ENCODE measurements at places on chromosomes 12 and 14.

DNA sequence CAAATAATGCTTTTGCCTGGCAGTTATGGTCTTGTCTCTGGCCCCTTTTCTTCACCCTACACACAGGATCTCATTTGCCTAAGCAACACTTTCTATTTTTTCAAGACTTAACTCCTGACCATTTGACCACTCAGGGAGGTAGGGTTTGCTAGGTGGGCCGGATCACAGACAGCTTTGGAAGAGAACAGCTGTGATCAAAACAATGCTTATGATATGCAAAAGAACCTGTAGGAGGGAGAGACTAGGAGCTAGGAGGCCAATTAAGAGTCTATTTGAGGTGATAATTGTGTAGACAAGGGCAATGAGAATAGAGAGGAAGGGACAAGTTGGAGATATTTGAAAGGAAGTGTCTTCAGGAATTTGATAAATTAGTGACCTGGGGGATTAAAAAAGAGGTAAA, 12.3 kb upstream of the DACT1 start:
- DNase-seq: no peak

- DNase-seq: no peak
These were observed 28.3 kb downstream of the ETV6 start for GRCh38 chr12:11677752-11678151.

- no peak for DNase-seq
These were observed 23.0 kb upstream of the REP15 start for GRCh38 chr12:27673101-27673718.

DNA sequence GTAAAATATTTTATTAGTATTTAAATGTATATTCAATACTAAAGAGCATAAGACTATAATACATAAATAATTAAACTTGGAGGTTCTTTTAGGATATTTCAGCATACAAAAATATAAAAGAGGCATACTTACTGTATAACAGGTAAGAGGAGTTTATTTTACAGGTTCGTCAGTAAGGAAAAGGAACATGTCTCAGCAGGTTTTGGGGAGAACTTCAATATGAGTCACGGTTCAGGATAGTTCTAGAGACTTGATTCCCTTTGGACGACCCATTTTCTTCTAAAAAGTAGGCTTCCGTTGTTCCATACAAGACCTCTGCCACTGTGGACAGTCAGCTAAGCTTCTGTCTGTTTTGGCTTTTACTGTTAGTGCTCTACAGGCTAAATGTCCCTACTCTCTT, 181.1 kb downstream of the ALX1 start:
- no peak for DNase-seq

- no peak for DNase-seq
These were observed 12.3 kb upstream of the GLT1D1 start for GRCh38 chr12:128840862-128841468.

- no peak for DNase-seq
These were observed 97.6 kb downstream of the FGD4 start for GRCh38 chr12:32496946-32497345.

DNA sequence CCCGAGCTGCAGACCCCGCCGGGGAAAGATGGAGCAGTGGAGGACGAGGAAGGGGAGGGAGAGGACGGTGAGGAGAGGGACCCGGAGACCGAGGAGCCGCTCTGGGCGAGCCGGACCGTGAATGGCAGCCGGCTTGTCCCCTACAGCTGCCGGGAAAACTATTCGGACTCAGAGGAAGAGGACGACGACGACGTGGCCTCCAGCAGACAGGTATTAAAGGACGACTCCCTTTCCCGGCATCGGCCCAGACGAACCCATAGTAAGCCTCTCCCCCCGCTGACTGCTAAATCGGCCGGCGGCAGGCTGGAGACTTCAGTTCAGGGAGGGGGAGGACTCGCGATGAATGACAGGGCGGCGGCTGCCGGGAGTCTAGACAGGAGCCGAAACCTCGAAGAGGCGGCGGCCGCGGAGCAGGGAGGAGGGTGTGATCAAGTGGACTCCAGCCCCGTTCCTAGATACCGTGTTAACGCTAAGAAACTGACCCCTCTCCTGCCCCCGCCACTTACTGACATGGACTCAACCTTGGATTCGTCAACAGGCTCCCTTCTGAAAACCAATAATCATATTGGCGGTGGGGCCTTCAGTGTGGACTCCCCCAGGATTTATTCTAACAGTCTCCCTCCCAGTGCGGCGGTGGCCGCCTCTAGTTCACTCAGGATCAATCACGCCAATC, 962 bp downstream of the LEMD3 start:
- peak; percentile 88 for DNase-seq

GRCh38 chr14:99549684-99550083, 54.3 kb downstream of the CCDC85C start:
- DNase-seq: no peak

- no peak for DNase-seq
These were observed 818.6 kb upstream of the MGAT4C start for GRCh38 chr12:87074781-87075180.

DNA sequence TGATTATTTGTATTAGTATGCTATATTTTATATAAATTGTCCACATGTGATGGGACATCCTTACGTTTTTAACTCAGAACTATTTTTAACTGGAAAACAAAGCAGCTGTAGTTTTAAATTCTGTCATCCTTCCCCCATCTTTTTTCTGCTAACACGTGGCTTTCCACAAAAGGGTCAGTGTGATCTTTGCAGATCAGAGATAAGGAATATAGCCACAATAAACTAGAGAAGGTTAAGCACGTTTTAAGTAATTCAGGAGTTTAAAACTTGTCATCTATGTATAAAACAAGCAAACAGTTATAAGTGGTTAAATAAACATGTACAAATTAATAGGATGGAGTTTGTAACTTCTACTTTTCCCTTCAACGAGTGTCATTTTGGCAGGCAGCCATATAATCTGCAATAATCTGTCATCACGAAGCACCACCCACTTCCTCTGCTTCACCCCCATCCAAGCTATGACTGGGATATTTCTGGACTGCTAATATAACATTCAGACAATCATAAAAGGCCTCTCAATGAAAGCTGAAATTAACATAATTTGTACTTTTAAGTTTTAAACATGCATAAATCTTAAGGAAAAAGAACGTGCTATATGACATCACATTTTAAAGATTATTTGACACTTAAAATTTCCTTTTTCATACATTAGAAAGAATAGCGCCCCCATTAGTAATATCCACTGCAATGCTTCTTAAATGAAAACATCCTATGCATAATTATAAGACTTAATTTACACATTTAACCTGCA, 15.3 kb downstream of the TAOK3 start:
- peak; percentile 96 for DNase-seq

DNA sequence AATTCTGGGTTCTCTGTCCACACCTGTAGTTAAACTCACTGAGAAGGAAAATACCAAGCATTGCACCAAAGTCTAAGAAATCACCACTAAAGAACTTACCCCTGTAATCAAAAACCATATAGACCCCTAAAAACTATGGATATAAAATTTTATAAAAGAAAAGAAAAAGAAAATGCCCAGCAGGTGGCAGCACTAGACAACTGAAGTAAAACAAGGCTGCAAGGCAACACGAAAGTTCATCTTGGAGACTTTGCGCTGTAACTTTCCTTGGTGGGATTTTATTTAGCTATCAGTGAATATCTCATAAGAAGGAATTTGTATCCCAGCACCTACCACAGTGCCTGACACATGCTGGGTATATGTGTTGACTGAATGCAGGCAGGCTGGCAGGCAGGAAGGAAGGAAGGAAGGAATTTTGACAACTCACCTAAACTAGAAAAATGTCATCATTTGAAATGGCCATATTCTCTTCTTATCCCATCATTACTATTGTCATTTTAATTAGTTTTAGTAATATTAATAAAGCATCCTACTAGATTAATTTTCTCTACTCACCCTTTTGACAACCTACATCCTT, 68.2 kb upstream of the ETV6 start:
- peak; percentile 92 for DNase-seq

DNA sequence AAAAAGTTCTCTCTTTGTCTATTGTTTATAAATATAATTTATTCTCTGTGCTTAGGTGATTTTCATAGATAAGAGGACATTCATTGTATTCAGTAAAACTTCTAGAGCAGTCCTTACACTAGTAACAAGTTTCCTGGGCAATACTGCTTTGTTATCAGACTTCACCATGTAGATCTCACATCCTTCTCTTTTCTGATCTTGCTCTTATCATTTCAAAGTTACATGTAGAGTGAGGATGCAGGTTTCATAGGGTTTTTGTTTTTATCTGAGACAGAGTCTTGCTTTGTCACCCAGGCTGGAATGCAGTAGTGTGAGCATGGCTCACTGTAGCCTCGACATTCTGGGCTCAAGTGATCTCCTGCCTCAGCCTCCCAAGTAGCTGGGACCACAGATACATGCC, 789.5 kb downstream of the DIO2 start:
- DNase-seq: peak; percentile 27

DNA sequence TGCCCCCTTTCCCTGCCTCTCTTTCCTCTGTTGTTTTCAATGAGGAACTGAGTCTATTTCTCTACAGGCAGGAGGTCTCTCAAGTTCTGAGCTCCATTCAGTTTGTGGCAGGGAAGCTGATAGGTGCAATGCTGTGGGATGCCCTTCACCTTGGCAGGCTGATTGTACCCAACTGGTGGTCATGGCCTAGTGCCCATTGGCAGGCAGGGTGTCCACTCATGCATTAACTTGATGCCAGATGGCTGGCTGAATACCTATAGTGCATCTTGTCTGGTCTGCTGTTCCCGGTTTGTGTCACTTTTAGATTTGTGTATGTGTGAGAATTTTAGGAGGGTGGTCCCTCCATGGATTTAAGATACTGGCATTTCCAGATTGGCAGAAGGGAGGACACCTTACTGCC, 20.0 kb upstream of the ITGA5 start:
- no peak for DNase-seq

DNA sequence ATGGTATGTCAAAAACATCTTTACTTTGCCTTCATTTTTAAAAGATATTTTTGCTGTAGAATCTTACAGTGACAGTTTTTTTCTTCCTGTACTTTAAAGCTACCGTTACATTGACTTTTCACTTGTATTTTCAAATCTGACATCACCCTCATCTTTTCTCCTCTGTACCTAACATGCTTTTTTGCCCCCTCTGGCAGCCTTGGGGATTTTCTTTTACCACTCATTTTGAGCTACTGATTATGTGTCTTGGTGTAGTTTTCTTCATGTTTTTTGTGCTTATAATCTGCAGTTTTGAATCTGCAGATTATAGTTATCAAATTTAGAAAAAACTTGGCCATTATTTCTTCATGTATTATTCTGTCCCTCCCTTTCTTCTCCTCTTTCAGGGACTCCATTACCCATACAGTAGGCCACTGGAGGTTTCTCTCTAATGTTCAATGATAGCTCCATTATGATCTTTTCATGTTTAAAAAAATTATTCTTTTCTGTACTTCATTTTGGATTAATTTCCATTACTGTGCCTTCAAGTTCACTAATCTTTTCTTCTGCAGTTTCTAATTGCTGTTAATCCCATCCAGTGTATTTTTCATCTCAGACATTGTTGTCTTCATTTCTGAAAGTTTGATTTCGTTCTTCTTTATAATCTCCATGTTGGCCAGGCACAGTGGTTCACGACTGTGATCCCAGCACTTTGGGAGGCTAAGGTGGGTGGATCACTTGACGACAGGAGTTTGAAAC, 70.0 kb downstream of the ACADS start:
- no peak for DNase-seq

DNA sequence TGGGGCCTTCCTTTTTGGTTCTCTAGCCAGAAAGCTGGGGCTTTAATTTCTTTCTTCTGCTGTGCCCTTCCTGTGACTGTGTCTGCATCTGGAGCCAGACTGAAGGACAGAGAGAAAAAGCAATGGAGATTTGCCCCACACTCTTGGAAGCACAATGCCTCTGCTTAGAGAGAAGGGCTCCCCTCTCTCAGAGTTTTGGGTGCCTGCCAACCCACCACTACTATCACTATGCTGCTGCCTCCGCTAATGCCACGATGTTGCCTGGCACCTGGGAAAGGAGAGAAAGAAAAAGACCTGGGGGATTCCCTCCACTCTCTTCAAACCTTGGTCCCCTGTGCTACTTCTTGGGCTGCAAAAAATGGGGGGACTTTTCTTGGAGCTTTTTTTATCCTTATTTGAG, 52.6 kb downstream of the TMEM260 start:
- DNase-seq: peak; percentile 55

DNA sequence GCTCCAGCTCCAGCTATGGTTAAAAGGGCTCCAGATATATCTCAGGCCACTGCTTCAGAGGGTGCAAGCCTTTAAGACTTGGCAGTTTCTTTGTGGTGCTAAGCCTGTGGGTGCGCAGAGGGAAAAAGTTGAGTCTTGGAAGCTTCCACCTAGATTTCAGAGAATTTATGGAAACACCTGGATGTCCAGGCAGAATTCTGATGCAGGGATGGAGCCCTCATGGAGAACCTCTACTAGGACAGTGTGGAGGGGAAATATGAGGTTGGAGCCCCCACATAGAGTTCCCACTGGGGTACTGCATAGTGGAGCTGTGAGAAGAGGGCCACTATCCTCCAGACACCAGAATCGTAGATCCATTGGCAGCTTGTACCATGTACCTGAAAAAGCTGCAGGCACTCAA, 69.9 kb downstream of the SDR9C7 start:
- DNase-seq: no peak

GRCh38 chr12:53575502-53576249, 50.5 kb downstream of the ATF7 start:
- DNase-seq: peak; percentile 79

GRCh38 chr14:65345266-65345665, 67.3 kb upstream of the FUT8 start:
- no peak for DNase-seq

GRCh38 chr14:20327005-20327869, 5.8 kb downstream of the CCNB1IP1 start:
- DNase-seq: peak; percentile 88

DNA sequence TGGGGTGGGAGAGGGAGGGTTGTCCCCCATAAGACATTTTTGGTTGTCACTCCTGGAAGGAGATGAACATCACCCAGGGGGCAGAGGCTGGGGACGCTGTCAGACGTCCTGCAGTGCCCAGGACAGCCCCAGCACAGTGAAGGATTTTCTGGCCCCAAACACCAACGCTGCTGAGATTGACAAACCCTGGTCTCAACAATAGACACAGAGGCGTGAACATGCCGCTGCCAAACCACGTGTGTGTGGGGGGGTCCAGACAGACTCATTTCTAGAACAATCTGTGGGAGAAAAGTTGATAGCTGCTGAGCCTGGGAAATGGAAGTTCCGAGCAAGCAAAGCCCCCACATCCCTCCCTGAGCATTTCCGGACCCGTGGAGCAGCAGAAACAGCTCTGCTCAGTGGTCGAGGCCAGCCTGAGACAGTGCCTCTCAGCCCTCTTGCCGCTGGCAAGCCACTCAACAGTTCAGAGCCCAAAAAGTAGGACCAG, 43.8 kb upstream of the CLMN start:
- DNase-seq: no peak

DNA sequence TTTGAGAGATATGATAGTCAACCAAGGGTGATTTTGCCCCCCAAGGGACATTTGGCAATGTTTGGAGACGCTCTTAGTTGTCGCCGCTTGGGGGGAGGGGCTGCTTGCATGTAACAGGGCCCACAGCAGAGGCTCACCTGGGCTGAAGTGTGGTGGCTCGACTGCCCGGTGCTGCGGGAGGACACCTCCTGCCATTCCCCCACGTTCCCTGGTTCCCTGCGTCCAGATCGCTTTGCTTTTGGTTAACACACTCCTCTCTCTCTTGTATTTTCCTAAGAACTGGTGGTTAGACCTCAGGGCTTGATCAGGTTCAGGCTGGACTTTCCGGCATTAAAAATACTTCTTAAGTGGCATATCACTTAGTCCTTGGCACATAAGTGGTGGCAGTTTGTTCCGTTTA, 18.9 kb downstream of the PPP2R5C start:
- no peak for DNase-seq
